T-cell (primary cell): ENCODE measurements at places on chromosomes 3 and 15.

DNA sequence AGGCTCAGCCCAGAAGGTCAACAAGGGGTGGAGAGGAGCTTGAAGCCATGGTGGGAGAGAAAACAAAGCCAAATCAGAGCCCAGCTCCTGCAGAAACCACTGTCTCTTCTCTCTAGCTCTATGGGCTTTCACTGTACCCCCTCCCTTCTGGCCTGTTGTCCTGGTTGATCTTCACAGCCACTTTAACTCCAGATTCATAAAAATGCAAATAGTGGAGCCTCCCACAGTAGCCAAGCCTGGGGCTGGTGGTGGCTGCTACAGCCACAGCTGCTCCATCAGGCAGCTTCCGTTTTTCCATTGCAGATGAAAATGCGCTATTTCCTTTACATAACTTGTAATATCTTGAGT, 20.7 kb upstream of the CAV3 start:
- no peak for DNase-seq

- DNase-seq: no peak
Measured at GRCh38 chr15:39720621-39721611, 61.7 kb downstream of the FSIP1 start.

DNA sequence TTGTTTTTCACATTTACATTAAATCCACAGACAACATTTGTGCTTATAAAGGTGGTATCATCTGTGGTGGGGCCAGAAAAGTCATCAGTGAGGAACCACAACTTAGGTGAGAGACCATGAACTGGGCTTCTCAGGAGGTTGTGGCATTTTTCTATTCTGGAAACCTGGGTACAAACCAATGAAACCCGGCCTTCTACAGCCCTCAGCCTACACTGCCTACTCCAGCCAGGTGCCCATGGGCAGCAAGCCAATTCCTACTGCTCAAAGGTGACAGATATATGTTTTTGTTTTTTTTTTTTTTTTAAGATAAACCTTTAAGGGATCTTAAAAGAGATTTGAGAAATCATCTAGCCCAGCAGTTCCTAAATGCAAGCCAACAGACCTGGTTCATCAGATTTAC, 20.3 kb downstream of the SPG21 start:
- no peak for DNase-seq

- no peak for DNase-seq
Measured at GRCh38 chr3:39122813-39123212, 15.3 kb downstream of the TTC21A start.

GRCh38 chr3:40386213-40386612, 771 bp upstream of the ENTPD3 start:
- no peak for DNase-seq

- no peak for DNase-seq
Measured at GRCh38 chr3:154274348-154274747, 49.9 kb downstream of the DHX36 start.

- no peak for DNase-seq
Measured at GRCh38 chr15:38769492-38769891, 204.9 kb upstream of the RASGRP1 start.
